ENCODE measurements at places on chromosomes 6 and 20. TPM values are rescaled to one million over a fixed set of nuclear protein-coding genes. Genes with fewer than 3 reads are reported as not detected.
A peak's percentile ranks its signal among the peaks of the same experiment; 100 is the strongest.

Gene PNPLA1
- total RNA-seq: 1.1 TPM

Gene OGFR
- total RNA-seq: 137 TPM

Gene RAET1G
- total RNA-seq: not detected

Gene PRIM2
- 25.8 TPM for total RNA-seq

Gene TTI1
- total RNA-seq: 19.5 TPM

Gene BMP2
- total RNA-seq: 16.7 TPM

Gene PLG
- not detected for total RNA-seq

Gene C20orf204
- 34.8 TPM for total RNA-seq

Gene CNKSR3
- total RNA-seq: 22.5 TPM

DNA sequence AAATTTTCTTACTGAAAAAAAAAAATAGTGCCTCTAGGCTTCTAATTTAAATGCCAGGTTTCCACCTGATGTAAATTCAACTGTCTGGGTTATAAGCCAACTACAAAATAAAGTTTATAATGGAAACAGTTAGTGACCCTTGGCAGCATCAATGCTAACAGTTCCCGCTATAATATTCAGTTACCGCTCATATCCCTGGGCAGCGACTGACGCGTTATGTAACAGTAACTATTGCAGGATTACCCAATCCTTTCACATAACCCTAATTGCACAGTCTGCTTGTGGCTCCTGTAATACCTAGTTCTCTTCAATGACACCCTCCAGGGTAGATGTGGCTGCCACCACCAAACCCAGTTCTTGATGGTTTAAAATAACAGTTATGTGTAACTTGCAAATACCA is 208.6 kb downstream of the MOXD1 start:
- H3K4me3 ChIP-seq: no peak overlapping the region
- H3K27ac ChIP-seq: no peak overlapping the region
- H3K4me1 ChIP-seq: no peaks in the 10 kb centered on the region
- no peak for DNase-seq
- H3K27me3 ChIP-seq: no peaks in the 10 kb centered on the region

DNA sequence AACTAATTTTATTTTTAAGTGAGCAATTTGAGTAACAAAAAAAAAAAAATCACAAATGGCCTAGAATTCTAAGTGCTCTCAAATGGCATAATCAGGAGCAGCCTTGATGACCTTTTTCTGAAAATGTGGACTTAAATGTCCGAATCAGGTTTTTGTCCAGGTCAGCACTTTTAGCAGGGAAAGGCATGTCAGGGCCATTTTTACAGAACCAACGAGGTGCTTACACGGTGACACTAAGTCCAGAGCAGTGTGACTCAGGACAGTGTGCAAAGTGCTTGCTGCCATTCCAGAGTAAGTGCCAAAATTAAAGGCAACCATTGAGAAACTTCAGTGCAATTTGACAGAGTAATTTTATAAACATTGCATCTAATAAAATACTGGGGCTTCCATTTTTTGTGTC is 127.8 kb downstream of the KIF16B start:
- no peak overlapping the region for H3K27ac ChIP-seq
- H3K27me3 ChIP-seq: no peaks in the 10 kb centered on the region
- no peaks in the 10 kb centered on the region for H3K4me1 ChIP-seq
- no peaks in the 10 kb centered on the region for H3K36me3 ChIP-seq

GRCh38 chr6:127328043-127328609 is 15.3 kb downstream of the ECHDC1 start:
- H3K36me3 ChIP-seq: peaks cover 14% of the 10 kb centered on the region
- H3K4me1 ChIP-seq: no peaks in the 10 kb centered on the region
- no peak overlapping the region for H3K4me3 ChIP-seq
- no peak overlapping the region for H3K27ac ChIP-seq
- no peak for DNase-seq
- H3K27me3 ChIP-seq: no peaks in the 10 kb centered on the region

DNA sequence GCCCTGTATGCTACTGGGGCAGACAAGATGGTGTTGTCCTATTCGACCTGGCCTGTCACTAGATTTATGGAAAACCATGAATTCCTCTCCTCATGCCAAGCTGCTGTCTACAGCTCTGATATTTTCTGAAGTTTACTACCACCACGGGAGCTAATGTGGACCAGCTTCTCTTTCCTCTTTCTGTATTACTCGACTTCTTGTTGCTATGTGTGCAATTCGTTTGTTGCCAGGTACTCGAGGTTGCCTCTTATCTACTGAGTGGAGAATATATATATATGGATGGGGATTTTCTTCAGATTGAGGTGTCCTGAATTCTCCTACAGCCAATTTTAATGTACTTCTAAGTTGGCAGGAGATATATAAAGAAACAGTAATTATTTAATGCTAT is 34.7 kb downstream of the MAN1A1 start:
- DNase-seq: no peak
- H3K4me3 ChIP-seq: no peak overlapping the region
- H3K27ac ChIP-seq: peak overlapping the region; percentile 8
- H3K36me3 ChIP-seq: no peaks in the 10 kb centered on the region
- peaks cover 6% of the 10 kb centered on the region for H3K4me1 ChIP-seq

DNA sequence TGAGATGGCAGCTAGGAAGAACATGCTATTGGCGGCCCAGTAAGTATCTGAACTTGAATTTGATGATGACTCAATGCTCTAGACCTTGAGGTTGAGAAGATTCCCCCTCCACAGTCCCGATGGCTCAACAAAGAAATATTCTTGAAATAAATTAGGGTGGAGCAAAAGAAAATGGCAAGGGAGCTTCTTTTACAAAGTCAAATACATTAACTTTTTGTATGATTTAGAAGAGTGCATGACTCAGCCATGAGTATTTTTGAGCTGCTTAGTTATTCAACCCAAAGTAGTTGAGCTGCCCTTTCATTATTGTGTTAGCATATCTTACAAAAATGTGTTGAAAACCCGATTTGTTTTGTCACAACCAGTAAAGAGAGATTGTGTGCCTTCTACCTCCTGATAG is 7.6 kb downstream of the TFAP2C start:
- no peak overlapping the region for H3K4me3 ChIP-seq
- no peaks in the 10 kb centered on the region for H3K4me1 ChIP-seq
- no peaks in the 10 kb centered on the region for H3K36me3 ChIP-seq

- H3K36me3 ChIP-seq: no peaks in the 10 kb centered on the region
- DNase-seq: no peak
- H3K27me3 ChIP-seq: peaks cover 6% of the 10 kb centered on the region
- peaks cover 10% of the 10 kb centered on the region for H3K4me1 ChIP-seq
- H3K27ac ChIP-seq: no peak overlapping the region
These were observed 53.5 kb downstream of the EBF4 start for GRCh38 chr20:2745936-2746635.

DNA sequence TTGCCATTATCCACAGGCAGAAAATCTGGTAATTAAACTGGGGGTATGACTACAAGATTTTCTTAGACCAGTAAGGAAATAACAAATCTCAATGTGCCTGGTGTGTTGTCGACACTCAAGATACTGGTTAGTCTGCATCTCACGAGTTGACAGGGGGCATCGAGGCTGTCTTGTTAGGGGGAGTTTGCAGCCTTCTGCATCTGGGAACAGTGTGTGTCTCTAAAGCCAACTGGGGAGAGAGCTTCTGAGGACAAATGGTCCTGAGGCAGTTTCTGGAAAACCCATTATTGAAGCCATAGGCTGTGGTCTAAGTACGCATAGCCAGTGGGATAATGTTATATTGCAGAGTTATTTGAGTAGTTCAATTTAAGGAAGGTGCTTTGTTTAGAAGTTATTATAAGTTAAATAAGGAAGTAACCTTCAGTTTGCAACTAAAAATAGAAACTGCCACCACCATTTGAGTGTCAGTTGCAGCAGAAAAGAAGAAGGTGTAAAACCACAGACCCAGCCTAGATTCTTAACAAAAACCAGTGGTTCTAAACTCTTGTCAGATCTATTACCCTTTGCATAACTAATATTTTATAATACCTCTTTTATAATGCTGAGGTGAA is 15.4 kb upstream of the MAPK13 start:
- H3K27ac ChIP-seq: peak overlapping the region; percentile 40
- no peak overlapping the region for H3K4me3 ChIP-seq
- peaks cover 4% of the 10 kb centered on the region for H3K4me1 ChIP-seq
- DNase-seq: no peak
- H3K36me3 ChIP-seq: peaks cover 15% of the 10 kb centered on the region

DNA sequence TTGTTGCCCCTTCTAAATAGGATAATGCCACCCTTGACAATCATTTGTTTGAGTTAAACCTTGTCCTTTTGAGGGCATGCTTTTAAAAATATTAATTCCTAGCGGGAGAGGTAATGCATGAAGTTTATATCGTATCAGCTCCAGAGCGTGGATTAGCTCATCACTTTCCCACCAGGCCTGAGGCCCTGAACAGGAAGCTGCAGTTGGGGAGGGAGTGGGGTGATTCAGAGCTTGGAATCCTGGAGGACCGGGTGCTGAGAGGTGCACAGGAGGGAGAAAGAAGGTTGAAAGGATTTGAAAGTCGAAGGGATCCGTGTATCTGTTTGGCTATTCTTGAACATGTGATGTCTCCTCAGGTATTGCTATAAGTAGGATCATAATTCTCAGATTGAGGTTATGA is 25.0 kb downstream of the ZDHHC14 start:
- no peak for DNase-seq
- H3K36me3 ChIP-seq: no peaks in the 10 kb centered on the region
- no peak overlapping the region for H3K27ac ChIP-seq

GRCh38 chr20:17969278-17969883 is 563 bp downstream of the MGME1 start:
- H3K36me3 ChIP-seq: no peaks in the 10 kb centered on the region
- peaks cover 61% of the 10 kb centered on the region for H3K4me1 ChIP-seq
- peak overlapping the region; percentile 97 for H3K27ac ChIP-seq

DNA sequence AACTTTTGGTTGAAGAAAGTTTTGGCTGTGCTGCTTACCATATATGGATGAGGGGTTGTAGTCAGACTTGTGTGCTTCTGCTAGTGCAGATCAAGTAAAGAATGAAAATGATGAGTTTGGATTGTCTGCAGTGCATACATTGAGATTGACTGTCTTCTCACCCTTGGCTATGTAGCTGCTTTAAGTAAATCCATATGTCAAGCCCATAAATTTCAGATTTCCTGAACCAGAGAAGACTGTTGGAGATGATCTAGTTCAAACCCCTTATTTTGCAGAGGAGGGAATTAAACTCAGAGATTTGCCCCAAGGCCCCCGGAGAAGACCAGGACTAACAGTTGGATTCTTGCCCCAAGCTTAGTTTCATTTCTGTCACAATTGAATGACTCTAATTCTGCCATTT is 67.2 kb downstream of the PKIB start:
- H3K4me3 ChIP-seq: no peak overlapping the region
- no peaks in the 10 kb centered on the region for H3K36me3 ChIP-seq
- H3K27me3 ChIP-seq: no peaks in the 10 kb centered on the region
- DNase-seq: no peak
- no peak overlapping the region for H3K27ac ChIP-seq

GRCh38 chr6:113731541-113731940 is 125.6 kb upstream of the MARCKS start:
- H3K27me3 ChIP-seq: no peaks in the 10 kb centered on the region
- H3K4me1 ChIP-seq: peaks cover 5% of the 10 kb centered on the region
- H3K27ac ChIP-seq: peak overlapping the region; percentile 68
- no peaks in the 10 kb centered on the region for H3K36me3 ChIP-seq
- no peak overlapping the region for H3K4me3 ChIP-seq

DNA sequence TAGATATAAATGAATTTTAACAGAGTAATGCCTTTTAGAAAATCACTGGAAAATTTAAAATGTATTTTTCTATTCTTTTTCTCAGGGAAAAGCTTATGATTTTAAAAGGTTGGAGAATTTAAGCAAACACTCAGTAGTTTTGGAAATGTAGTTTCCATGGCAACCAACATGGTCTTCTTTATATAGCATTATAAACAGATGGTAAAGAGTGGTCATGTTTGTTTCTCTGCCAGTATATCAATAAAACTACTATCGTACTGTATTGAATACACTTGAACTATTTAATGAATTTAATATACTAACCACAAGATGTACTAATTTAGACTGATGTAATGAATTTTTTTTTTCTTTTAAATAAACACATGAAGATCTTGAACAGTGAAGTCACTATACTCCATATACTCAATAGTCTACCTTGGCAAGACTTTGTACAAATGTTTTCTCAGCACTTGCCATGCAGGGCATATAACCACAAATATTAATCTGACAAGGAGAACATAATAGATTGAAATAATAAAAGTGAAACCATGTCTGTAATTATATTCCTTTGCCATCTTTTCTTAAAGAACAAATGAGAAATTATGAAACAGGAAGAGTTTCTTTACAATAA is 105.5 kb downstream of the PDSS2 start:
- H3K36me3 ChIP-seq: no peaks in the 10 kb centered on the region
- H3K4me1 ChIP-seq: no peaks in the 10 kb centered on the region
- no peak overlapping the region for H3K4me3 ChIP-seq
- DNase-seq: no peak
- H3K27me3 ChIP-seq: no peaks in the 10 kb centered on the region

DNA sequence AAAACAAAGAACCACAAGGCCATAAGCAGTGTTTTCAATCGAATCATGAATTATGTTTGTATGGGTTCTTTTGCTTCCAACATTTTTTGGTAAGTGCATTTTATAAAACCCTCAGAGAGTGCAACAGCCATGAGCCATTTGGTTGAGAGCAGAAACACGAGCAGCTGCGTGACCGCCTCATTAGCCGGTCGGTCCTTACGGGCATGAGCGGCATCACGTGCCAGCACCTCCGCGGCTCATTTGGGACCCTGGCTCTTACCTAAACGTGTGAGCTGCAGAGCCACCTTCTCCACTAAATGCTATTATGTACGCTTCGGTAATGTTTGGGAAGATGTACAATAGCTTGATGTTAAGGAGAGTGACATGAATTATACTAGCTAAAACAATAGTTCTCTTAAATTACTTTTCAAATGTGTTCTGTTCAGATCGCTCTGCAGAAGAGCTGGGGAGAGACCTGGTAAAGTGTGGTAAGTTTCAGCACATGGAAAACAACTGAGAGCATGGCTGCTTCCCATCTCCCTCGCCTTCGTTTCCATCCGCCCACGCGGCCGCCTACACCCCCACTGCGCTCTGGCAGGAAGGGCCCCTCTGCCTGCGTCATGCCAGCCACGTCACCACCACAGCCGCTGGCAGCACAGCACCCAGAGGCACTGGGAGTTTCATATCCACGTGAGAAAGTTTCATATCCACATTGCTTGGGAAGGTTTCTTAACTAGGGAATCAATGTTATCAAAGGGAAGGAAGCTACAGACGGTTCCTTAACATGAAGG is 23.7 kb upstream of the PDE10A start:
- no peaks in the 10 kb centered on the region for H3K27me3 ChIP-seq
- DNase-seq: no peak

DNA sequence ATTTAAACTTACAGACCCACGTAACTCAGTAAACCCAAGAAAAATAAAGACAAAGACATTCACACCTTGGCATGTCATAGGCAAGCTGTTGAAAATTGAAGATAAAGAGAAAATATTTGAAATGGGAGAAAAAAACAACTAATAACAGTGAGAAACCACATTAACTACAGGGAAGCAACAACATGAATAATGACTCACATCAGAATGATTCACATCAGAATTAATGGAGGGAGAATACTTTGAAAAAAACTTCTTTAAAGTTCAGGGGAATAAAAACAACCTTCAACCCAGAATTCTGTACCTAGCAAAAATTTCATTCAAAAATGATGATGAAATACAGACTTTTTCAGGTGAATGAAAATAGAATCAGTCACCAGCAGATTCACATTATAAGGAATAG is 32.9 kb upstream of the SLC22A3 start:
- H3K4me3 ChIP-seq: no peak overlapping the region
- no peaks in the 10 kb centered on the region for H3K27me3 ChIP-seq
- H3K36me3 ChIP-seq: no peaks in the 10 kb centered on the region
- no peak overlapping the region for H3K27ac ChIP-seq
- no peaks in the 10 kb centered on the region for H3K4me1 ChIP-seq
- DNase-seq: no peak

GRCh38 chr20:50449738-50450492 is 60.3 kb upstream of the PTPN1 start:
- H3K27me3 ChIP-seq: no peaks in the 10 kb centered on the region
- H3K36me3 ChIP-seq: no peaks in the 10 kb centered on the region
- H3K4me1 ChIP-seq: peaks cover 11% of the 10 kb centered on the region
- H3K4me3 ChIP-seq: no peak overlapping the region
- H3K27ac ChIP-seq: no peak overlapping the region

Data from transverse colon (tissue), 4 donors.